Stomach (tissue), 19 donors: ENCODE measurements at places on chromosomes 7 and 10.
A peak's percentile ranks its signal among the peaks of the same experiment; 100 is the strongest.

- DNase-seq, result no peak
- no peaks in the 10 kb centered on the region for H3K36me3 ChIP-seq
- no peaks in the 10 kb centered on the region for H3K4me1 ChIP-seq
- no peak overlapping the region for H3K27ac ChIP-seq
- H3K4me3 ChIP-seq, result no peak overlapping the region
- no peaks in the 10 kb centered on the region for H3K27me3 ChIP-seq
Measured at GRCh38 chr10:15035385-15036301, 8.1 kb upstream of the OLAH start.

GRCh38 chr7:43038254-43038653, 74.2 kb upstream of the HECW1 start:
- H3K4me3 ChIP-seq, result no peak overlapping the region
- no peak overlapping the region for H3K27ac ChIP-seq
- H3K27me3 ChIP-seq, result no peaks in the 10 kb centered on the region
- no peaks in the 10 kb centered on the region for H3K36me3 ChIP-seq

- no peak for DNase-seq
- H3K27ac ChIP-seq, result no peak overlapping the region
- H3K4me3 ChIP-seq, result no peak overlapping the region
- no peaks in the 10 kb centered on the region for H3K36me3 ChIP-seq
- peaks cover 8% of the 10 kb centered on the region for H3K4me1 ChIP-seq
- no peaks in the 10 kb centered on the region for H3K27me3 ChIP-seq
Measured at GRCh38 chr10:112809736-112810135, 140.3 kb upstream of the TCF7L2 start.

DNA sequence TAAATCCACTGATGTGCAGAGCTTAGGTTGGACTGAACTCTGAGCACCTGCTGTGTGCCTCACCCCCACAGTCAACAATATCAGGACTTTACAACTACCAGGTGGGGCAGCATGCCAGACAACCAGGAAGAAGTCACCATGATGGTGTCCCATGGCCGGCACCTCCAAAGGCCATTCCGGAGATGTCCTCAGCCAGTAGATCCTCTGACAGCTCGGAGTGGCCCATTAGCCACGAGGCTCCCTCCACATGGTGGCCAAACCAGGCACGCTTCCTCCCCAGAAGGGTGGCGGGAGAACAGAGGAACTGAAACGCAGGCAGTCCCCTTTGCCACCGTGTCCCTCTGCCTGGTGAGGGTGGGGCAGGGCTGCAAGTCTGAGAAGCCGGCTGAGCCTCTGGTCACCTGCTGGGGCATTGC, 390.0 kb downstream of the TNS3 start:
- no peaks in the 10 kb centered on the region for H3K36me3 ChIP-seq
- H3K27me3 ChIP-seq, result no peaks in the 10 kb centered on the region
- no peak overlapping the region for H3K27ac ChIP-seq
- no peaks in the 10 kb centered on the region for H3K4me1 ChIP-seq
- DNase-seq, result no peak

- H3K4me1 ChIP-seq, result no peaks in the 10 kb centered on the region
- H3K4me3 ChIP-seq, result no peak overlapping the region
- no peak overlapping the region for H3K27ac ChIP-seq
- H3K36me3 ChIP-seq, result no peaks in the 10 kb centered on the region
- no peak for DNase-seq
Measured at GRCh38 chr10:132793871-132794849, 8.2 kb upstream of the NKX6-2 start.

GRCh38 chr7:101743241-101743994, 74.0 kb upstream of the CUX1 start:
- H3K27ac ChIP-seq, result no peak overlapping the region
- H3K4me1 ChIP-seq, result peaks cover 42% of the 10 kb centered on the region
- peaks cover 27% of the 10 kb centered on the region for H3K27me3 ChIP-seq
- H3K4me3 ChIP-seq, result peak overlapping the region; percentile 63

DNA sequence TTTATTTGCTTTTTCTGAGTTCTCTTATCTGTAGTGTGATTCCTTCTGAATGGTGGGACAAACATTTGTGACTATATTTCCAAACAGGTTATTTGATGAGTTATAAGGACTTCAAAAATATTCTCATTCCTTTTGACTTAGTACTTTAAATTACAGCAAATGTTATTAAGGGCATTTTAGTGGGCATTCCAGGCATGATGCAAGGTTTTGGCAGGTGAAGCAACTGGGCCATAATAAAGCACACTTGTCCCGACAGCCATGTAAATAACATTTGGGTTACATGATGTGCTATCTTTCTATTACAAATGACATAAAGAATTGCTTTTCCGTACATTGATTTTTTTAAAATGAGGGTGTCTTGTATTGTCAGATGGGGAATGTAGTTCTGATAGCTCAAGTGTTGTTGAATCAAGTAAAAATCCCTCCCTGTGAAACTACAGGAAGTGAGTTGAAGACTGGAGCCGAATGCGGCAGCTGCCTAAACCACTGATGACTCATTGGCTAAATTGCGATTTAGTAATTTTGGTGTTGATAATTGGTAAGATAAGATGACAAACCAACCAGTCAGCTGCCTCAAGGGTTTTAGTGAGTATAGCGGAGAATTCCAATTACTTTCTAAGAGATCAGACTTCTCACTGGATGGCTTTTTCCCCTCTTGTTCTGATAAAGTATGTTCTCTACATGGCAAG, 231.3 kb upstream of the NPY start:
- H3K27me3 ChIP-seq, result no peaks in the 10 kb centered on the region
- no peak overlapping the region for H3K27ac ChIP-seq
- no peaks in the 10 kb centered on the region for H3K36me3 ChIP-seq
- DNase-seq, result no peak

- H3K27ac ChIP-seq, result no peak overlapping the region
- no peaks in the 10 kb centered on the region for H3K4me1 ChIP-seq
- no peaks in the 10 kb centered on the region for H3K27me3 ChIP-seq
- no peak for DNase-seq
Measured at GRCh38 chr7:300546-301290, 10.7 kb downstream of the FOXL3 start.

- DNase-seq, result peak; percentile 91
- H3K27me3 ChIP-seq, result no peaks in the 10 kb centered on the region
- peak overlapping the region; percentile 83 for H3K27ac ChIP-seq
- H3K4me1 ChIP-seq, result peaks cover 26% of the 10 kb centered on the region
Measured at GRCh38 chr7:867406-868188, 8.8 kb upstream of the GET4 start.

DNA sequence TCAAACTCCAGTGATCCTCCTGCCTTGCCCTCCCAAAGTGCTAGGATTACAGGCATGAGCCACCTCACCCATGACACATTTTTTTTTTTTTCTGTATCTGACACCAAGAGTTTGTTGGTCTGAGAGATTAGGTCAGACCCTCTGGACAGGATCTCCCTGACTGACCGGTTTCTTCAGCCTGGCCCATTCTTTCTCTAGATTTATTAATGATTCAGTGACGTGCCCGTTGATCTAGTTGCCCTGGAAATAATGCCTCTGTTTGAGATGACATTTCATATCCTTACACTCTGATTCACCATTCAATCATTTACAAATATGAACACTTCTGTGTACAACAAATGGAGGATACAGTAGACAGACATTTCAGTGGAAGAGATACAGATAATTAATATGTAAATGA, 1.4 kb upstream of the ZNF212 start:
- H3K36me3 ChIP-seq, result no peaks in the 10 kb centered on the region
- H3K4me1 ChIP-seq, result peaks cover 29% of the 10 kb centered on the region
- no peak overlapping the region for H3K27ac ChIP-seq
- no peak overlapping the region for H3K4me3 ChIP-seq
- no peaks in the 10 kb centered on the region for H3K27me3 ChIP-seq

- H3K4me1 ChIP-seq, result no peaks in the 10 kb centered on the region
- no peak overlapping the region for H3K27ac ChIP-seq
- no peak for DNase-seq
- no peak overlapping the region for H3K4me3 ChIP-seq
- H3K27me3 ChIP-seq, result no peaks in the 10 kb centered on the region
Measured at GRCh38 chr10:8844141-8844540, 789.7 kb downstream of the GATA3 start.

- H3K27me3 ChIP-seq, result no peaks in the 10 kb centered on the region
- DNase-seq, result no peak
- H3K27ac ChIP-seq, result no peak overlapping the region
- no peaks in the 10 kb centered on the region for H3K36me3 ChIP-seq
- H3K4me1 ChIP-seq, result no peaks in the 10 kb centered on the region
Measured at GRCh38 chr10:18381679-18382078, 241.5 kb downstream of the CACNB2 start.

DNA sequence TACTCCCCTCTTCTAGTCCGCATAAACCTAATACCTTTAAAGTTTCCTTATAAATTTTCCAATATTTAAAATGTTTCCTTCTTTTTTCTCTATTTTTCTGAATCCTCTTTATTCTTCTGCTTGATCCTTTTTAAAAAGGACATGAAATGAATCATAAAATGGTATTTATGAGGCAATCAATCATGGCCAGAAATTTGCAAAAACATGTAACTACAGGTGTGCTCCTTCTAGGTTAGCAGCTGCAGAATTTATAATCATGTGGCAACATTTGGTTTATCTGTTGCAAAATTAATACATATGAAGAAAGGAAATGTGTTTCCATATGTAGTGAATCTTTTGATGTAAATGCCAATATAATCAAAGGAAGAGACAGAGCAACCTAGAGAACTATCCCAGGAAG, 1008.5 kb downstream of the ANKRD7 start:
- no peak overlapping the region for H3K27ac ChIP-seq
- H3K4me3 ChIP-seq, result no peak overlapping the region
- no peaks in the 10 kb centered on the region for H3K27me3 ChIP-seq
- no peaks in the 10 kb centered on the region for H3K4me1 ChIP-seq

DNA sequence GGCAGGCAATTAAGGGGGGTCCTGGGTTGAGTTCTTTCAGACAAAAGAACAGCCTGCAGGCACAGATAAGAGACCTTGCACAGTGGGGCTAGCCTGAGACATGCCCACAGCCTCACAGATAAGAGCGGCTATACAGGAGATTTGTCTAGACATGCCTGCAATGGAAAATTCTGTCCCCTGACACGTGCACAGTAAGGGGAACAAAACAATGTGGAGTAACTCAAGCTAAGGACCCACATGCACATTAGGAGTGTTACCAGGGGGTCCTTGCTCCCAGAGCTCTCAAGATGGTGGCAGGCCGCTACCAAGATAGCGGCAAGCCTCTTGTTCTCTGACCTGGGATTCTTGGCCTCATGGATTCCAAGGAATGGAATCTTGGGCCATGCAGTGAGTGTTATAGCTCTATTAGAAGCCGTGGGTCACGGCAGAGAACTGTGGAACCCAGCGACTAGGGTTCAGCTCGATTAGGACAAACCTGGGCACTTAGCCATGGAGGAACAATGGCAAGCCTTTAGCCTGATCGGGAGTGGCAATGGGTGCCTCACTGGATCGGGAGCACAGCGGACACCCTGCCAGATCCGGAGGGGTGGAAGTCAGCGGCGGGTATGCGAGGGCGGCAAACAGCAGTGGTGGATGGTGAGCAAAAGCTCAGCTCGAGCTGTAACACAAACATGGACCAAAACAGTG, 196.9 kb downstream of the CCSER2 start:
- DNase-seq, result no peak
- peaks cover 11% of the 10 kb centered on the region for H3K4me1 ChIP-seq
- H3K36me3 ChIP-seq, result no peaks in the 10 kb centered on the region
- H3K27ac ChIP-seq, result no peak overlapping the region
- H3K27me3 ChIP-seq, result no peaks in the 10 kb centered on the region

- DNase-seq, result no peak
- no peaks in the 10 kb centered on the region for H3K36me3 ChIP-seq
- no peak overlapping the region for H3K4me3 ChIP-seq
- H3K27me3 ChIP-seq, result no peaks in the 10 kb centered on the region
- peaks cover 79% of the 10 kb centered on the region for H3K4me1 ChIP-seq
Measured at GRCh38 chr7:5679048-5679812, 102.2 kb downstream of the RNF216 start.

- no peak overlapping the region for H3K4me3 ChIP-seq
- H3K36me3 ChIP-seq, result no peaks in the 10 kb centered on the region
- DNase-seq, result no peak
- H3K4me1 ChIP-seq, result peaks cover 14% of the 10 kb centered on the region
- no peaks in the 10 kb centered on the region for H3K27me3 ChIP-seq
Measured at GRCh38 chr7:64182036-64182790, 24.8 kb upstream of the ZNF735 start.

DNA sequence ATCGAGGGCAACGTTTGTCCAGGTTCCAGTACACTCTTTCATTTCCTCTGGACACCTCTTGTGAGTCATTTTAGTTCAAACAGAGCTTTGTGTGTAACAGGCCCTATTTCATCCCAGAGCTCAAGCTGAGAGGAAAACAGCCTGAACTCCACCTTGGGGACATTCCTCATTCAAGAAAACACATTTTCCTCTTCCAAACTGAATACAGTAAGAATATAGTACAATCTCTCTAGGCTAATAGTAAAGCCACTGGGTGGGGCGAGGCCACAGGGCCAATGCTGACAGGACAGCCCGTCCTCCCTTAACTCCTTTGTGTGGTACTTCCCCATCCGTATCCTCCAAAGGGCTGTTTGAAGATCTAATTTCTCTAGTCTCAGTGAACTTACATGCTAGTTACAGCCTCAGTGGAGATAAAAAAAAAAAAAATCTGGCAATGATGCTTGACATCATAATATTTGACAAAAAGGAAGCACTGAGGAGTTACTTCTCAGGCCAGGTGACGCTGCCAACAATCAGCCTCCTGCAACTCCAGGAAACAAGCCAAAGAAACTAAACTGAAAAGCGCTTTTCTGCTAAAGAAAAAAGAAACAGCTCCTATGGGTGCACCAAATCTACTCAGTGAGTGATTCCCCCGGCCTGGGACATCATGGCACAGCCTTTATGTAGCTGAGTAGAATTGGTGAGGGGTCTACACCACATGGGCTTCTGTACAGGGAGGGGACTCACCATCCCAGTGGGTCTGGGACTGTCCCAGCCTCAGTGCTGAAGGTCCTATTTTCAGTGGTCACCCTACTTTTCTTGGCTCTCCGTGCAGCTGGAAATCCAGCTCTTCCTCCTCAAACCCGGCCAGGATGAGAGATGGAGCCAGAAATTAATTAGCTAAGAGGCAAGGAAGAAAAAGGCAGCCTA, 238.2 kb upstream of the NEBL start:
- H3K27ac ChIP-seq, result no peak overlapping the region
- no peaks in the 10 kb centered on the region for H3K27me3 ChIP-seq
- DNase-seq, result peak; percentile 30

DNA sequence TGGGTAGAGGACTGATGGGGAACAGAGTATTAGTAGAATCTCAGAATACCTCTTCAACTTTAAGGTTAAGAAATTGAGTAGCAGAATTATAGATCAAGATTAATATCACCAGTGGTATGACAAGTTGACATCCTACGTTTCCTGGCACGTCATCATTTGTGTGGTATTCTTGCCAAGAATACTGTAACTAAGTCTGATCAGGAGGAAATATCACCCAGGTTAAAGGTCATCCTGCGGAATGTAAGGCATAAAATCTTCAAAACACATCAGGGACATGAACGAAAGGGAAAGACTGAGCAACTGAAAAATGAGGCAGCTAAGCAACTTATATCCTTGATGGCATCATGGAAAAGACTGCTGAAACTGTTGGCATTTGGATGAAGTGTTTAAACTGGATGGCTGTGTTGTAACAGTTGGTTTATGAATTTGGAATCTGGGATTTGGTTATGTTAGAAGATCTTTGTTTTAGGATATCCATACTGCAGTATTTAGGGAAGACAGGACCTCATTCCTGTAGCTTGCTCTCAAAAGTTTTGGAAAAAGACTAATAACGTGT, 86.1 kb downstream of the TRIM24 start:
- DNase-seq, result no peak
- no peaks in the 10 kb centered on the region for H3K4me1 ChIP-seq
- H3K27ac ChIP-seq, result no peak overlapping the region
- peaks cover 3% of the 10 kb centered on the region for H3K36me3 ChIP-seq
- no peaks in the 10 kb centered on the region for H3K27me3 ChIP-seq
